Hypothalamus (tissue), 51 donors: ENCODE measurements at places on chromosomes 1 and 21.

- DNase-seq, result no peak
Observed at GRCh38 chr1:109149874-109150601, 36.1 kb downstream of the ELAPOR1 start.

GRCh38 chr1:24100945-24101737, 10.8 kb downstream of the MYOM3 start:
- no peak for DNase-seq

- DNase-seq, result no peak
Observed at GRCh38 chr1:70627910-70628309, 216.8 kb downstream of the CTH start.

- no peak for DNase-seq
Observed at GRCh38 chr1:2854151-2854550, 52.7 kb upstream of the TTC34 start.

- DNase-seq, result no peak
Observed at GRCh38 chr21:38984982-38985567, 179.3 kb downstream of the ETS2 start.

GRCh38 chr1:156826630-156827029, 10.0 kb upstream of the SH2D2A start:
- DNase-seq, result no peak

DNA sequence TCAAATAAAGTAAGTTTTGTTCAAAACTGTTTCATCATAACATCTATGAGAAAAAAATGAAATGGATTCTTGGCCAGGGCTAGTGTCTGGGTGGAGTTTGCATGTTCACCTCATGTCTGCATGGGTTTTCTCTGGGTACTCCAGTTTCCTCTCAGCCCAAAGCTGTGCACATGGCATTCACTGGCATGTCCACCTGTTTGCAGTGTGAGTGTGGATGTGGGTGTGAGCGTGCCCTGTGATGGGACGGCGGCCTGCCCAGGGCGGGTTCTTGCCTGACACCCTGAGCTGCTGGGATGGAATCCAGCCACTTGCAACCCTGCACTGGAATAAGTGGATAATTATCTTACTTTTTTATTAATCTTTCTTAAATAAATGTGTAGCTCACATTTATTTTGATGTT, 185.5 kb downstream of the RYR2 start:
- no peak for DNase-seq

- no peak for DNase-seq
Observed at GRCh38 chr1:23013657-23014056, 2.0 kb downstream of the TEX46 start.
